ENCODE measurements at places on chromosomes 7 and 10. TPM values are rescaled to one million over a fixed set of nuclear protein-coding genes. Genes with fewer than 3 reads are reported as not detected.

LBX1 gene
- not detected for total RNA-seq

- H3K4me3 ChIP-seq, result no peak overlapping the region
- H3K4me1 ChIP-seq, result peaks cover 4% of the 10 kb centered on the region
- H3K27ac ChIP-seq, result peak overlapping the region; percentile 71
Observed at GRCh38 chr10:5546891-5547680, 22.3 kb downstream of the CALML3 start.

DNA sequence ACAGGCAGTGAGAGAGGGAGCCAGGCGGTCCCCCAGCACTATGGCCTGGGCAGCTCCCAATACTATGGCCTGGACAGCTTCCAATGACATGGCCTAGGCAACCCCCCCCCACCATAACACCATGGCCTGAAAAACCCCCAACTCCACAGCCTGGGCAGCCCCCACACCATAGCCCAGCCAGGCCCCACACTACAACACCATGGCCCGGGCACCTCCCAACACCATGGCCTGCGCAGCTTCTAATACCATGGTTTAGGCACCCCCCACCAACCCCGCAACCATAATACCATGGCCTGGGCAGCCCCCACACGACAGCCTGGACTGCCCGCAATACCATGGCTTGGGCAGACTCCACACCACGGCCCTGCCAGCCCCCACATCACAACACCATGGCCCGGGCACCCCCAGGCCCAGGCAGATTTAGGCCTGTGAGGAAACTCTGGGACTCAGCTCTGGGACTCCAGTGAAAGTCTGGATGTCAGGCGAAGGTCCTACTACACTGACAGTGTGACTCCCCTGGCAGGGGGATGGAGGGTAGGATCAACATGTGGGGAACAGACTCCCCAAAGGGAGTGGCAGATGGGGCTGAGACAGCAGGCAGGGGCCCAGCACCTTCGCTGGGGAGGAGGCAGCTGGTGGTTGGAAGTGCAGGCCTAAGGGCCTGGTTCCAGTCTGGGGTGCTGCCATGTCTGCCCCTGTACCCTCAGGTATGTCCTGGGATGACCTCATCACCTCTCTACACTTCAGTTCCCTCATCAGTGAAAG is 8.7 kb downstream of the CPXM2 start:
- H3K36me3 ChIP-seq, result peaks cover 2% of the 10 kb centered on the region
- DNase-seq, result no peak
- H3K27me3 ChIP-seq, result no peaks in the 10 kb centered on the region
- H3K4me1 ChIP-seq, result peaks cover 3% of the 10 kb centered on the region
- peak overlapping the region; percentile 67 for H3K27ac ChIP-seq
- no peak overlapping the region for H3K4me3 ChIP-seq

DNA sequence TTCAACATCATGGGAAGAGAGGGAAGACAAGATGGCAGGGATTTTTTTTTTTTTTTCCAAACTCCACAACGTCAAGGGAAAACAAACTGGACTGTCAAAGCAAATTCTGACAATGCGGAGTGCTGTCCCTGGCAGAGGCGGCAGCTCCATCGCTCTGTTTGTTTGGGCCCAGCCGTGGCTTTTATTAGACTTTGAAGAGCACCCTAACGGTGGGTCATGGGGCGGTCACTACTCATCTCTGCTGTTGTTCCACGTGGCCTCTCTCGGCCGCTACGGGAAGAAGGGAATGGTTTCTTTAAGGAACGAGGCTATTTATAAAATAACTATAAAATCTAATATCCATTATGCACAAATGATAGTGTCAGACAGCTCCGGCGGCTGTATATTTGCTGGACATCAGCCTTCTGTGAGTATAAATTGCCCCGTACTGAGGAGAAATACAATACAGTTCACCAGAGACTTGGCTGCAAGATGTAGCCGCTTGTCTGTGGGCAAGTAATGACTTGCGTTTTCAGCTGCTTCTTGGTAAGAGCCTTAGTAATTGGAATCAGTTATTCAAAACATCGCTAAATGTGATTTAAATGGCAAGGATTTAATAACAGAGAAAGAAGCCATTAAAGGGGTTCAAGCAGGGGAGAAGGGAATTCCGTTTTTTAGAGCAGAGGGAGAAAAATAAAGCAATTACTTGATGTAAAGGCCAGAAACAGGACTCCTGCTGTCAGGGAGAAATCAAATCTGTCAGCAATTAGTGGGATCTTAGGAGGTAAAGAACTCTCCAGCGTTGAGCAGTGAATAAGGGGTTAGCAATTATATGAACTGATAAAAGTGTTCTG is 61.7 kb upstream of the RAB11FIP2 start:
- no peaks in the 10 kb centered on the region for H3K4me1 ChIP-seq
- no peak overlapping the region for H3K4me3 ChIP-seq
- H3K27ac ChIP-seq, result no peak overlapping the region
- no peaks in the 10 kb centered on the region for H3K27me3 ChIP-seq

DNA sequence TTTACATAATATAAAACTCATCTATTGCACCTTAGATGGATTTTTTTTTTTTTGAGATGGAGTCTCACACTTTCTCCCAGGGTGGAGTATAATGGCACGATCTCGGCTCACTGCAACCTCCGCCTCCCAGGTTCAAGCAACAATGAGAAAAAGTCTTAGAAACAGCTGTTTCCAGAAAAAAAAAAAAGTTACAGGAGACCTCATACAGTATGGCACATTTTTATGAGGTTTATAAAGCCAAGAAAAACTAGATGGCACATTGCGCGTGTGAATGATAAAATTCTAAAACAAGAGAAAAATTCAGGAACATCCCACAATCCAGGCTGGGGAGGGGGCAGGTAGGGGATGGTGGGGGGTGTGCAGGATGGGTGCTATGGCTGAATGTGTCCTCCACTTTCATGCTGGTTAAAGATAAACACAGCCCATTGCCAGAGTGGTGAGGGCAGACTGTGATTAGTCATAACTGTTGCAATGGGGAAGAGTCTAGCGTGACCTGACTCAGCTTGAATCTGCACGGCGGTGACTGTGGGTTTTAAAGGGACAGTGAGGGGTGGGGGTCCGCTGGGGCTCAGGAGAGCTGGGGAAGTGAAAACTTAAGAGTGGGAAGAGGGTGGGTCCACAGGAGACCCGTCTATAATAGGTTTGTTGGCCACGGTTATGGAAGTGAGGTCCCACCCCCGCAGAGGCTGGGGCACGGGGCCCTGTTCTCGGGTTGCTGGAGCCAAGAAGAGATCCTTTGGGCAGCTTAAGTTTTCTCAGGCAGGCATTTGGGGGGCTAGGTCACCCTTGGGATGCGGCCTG is 11.9 kb upstream of the LRRC27 start:
- no peaks in the 10 kb centered on the region for H3K27me3 ChIP-seq
- no peak for DNase-seq
- H3K4me3 ChIP-seq, result no peak overlapping the region
- H3K36me3 ChIP-seq, result no peaks in the 10 kb centered on the region
- H3K27ac ChIP-seq, result no peak overlapping the region

- H3K27ac ChIP-seq, result no peak overlapping the region
- H3K4me1 ChIP-seq, result no peaks in the 10 kb centered on the region
- no peak for DNase-seq
- no peak overlapping the region for H3K4me3 ChIP-seq
- no peaks in the 10 kb centered on the region for H3K36me3 ChIP-seq
Observed at GRCh38 chr10:73206385-73206784, 38.5 kb downstream of the FAM149B1 start.

DNA sequence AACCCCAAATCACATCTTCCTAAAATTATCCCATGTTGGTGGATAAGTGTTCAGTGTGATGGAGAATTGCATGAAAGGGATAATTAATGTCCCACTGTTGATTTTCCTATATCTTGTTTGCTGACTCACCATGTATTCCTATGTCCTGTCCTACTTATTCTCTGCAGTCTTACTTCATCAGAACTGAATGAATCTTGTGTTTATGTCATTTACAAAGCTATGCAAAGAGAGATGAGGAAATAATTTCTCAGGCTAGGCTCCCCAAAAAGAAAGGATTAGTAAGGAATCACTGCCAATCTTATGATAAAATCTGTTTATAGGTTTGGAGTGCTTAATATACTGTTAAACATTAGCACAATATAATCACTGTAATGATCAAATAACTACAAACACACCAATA is 360.8 kb downstream of the CRPPA start:
- H3K4me3 ChIP-seq, result no peak overlapping the region
- no peaks in the 10 kb centered on the region for H3K27me3 ChIP-seq
- no peak for DNase-seq
- H3K4me1 ChIP-seq, result no peaks in the 10 kb centered on the region

UPK3BL2 gene
- total RNA-seq, result 41.7 TPM

- H3K4me1 ChIP-seq, result no peaks in the 10 kb centered on the region
- no peak overlapping the region for H3K27ac ChIP-seq
- no peak for DNase-seq
- no peaks in the 10 kb centered on the region for H3K27me3 ChIP-seq
- H3K4me3 ChIP-seq, result no peak overlapping the region
Observed at GRCh38 chr7:112236597-112236996, 30.1 kb downstream of the ZNF277 start.

DNA sequence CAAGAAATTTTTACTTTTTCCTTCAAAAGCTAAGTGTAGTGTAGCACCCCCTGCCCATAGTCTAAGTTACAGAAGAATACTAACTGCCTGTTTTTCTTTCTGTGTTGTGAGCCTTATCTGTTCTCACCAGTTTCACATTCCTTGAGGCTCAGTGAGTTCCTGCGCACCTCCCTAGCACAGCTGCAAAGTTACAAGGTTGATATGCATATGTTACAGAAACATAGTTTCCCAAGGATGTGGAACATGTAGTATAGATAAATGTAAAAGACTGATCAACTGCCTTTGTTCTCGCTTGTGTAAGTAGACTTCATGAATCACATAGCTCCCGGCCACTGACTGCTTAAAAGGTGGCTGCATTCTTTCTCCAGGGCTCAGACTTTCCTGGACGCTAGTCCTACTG is 6.7 kb upstream of the ZNF33B start:
- no peaks in the 10 kb centered on the region for H3K36me3 ChIP-seq
- no peaks in the 10 kb centered on the region for H3K4me1 ChIP-seq
- no peaks in the 10 kb centered on the region for H3K27me3 ChIP-seq
- H3K4me3 ChIP-seq, result no peak overlapping the region
- no peak overlapping the region for H3K27ac ChIP-seq

DNA sequence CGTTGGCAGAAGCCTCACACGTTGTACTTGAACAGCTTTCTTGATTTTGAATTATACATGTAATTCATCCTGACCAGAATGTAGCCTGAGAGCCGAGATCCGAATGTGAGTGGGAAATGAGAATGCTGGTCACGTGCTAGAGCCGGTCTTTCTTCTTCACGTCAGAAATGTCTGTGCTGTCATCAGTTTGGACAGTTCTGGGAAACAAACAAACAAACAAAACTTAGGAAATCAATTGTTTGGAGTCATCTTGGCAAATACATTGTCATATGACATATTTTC is 729.8 kb downstream of the LRMDA start:
- no peaks in the 10 kb centered on the region for H3K4me1 ChIP-seq
- H3K27ac ChIP-seq, result no peak overlapping the region
- H3K27me3 ChIP-seq, result no peaks in the 10 kb centered on the region
- no peak overlapping the region for H3K4me3 ChIP-seq

HPSE2 gene
- total RNA-seq, result 3.4 TPM

DNA sequence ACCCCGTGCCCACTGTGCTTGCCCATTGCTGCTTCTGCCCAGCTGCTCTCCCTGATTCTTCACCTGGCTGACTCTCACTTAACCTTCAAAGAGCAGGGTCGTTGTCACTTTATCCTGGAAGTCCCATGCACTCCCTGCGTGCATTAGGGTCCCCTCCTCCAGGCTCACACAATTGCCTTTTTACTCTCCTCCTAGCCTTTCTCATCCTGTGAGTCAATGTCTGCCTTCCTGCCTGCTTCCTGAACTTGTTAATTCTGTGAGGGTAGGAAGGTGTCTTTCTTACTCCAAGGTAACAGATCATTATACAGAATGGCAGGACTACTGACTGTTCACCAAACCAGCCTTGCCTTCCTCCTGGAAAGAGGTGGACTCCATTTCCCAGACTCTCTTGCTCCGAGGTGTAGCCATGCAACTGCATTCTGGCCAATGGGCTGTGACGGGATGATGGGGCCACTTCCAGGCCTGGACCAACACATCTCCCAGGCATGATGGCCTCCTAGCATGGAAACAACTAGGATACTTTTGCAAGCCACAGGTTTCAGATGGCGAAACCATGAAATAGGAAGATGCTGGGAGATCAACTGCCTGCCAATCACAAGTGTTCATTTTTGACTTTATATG is 54.7 kb downstream of the ARHGAP22 start:
- no peak overlapping the region for H3K4me3 ChIP-seq
- no peak for DNase-seq
- no peaks in the 10 kb centered on the region for H3K4me1 ChIP-seq
- no peaks in the 10 kb centered on the region for H3K27me3 ChIP-seq
- H3K27ac ChIP-seq, result no peak overlapping the region

GPR15LG gene
- total RNA-seq, result not detected

DNA sequence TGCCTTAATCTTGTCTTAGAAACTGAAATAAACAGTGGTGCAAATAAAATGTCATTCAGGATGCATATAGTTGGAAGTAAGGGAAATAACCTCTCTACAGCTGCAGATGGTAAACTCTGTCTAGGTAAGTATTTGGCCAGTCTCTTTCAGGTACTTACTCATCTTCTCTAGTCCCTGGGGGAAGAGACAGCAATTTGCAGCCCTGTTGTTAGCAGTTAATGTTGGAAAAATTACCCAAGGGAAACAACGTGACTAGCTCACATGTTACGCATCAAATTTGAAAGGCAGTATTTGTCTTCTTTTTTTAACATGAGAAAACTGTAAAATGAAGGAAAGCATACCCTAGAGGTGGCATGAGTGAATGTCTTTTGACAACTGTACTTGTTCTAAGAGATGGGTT is 3.2 kb upstream of the HUS1 start:
- DNase-seq, result no peak
- H3K36me3 ChIP-seq, result no peaks in the 10 kb centered on the region
- H3K27me3 ChIP-seq, result no peaks in the 10 kb centered on the region
- no peak overlapping the region for H3K27ac ChIP-seq
- H3K4me3 ChIP-seq, result no peak overlapping the region

DNA sequence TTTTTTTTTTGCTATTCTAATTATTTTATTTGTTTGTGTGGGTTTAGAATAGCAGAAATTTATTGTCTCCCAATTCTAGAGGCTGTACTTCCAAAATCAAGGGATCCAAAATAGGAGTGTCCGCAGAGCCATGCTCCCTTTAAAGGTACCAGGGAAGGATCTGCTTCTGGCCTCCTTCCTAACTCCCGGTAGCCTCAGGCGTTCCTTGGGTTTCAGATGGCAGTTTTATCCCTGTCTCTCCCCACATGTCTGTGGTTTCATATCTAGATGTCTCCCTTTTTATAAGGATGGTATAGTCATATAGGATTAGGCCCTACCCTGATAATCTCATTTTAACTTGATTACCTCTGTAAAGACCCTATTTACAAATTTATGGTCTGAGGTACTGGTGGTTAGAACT is 48.4 kb downstream of the BMPR1A start:
- DNase-seq, result no peak
- H3K4me3 ChIP-seq, result no peak overlapping the region
- no peaks in the 10 kb centered on the region for H3K27me3 ChIP-seq
- H3K27ac ChIP-seq, result peak overlapping the region; percentile 57
- H3K4me1 ChIP-seq, result peaks cover 2% of the 10 kb centered on the region

POLR2J3 gene
- total RNA-seq, result 27.5 TPM

GRCh38 chr10:114180937-114181336 is 1.8 kb downstream of the TDRD1 start:
- no peak overlapping the region for H3K4me3 ChIP-seq
- no peaks in the 10 kb centered on the region for H3K27me3 ChIP-seq
- no peak for DNase-seq
- no peaks in the 10 kb centered on the region for H3K36me3 ChIP-seq
- H3K27ac ChIP-seq, result no peak overlapping the region

- H3K27me3 ChIP-seq, result no peaks in the 10 kb centered on the region
- no peaks in the 10 kb centered on the region for H3K36me3 ChIP-seq
- H3K4me3 ChIP-seq, result no peak overlapping the region
- H3K27ac ChIP-seq, result no peak overlapping the region
Observed at GRCh38 chr7:138125598-138126111, 49.4 kb downstream of the AKR1D1 start.

- peak; percentile 74 for DNase-seq
- no peaks in the 10 kb centered on the region for H3K27me3 ChIP-seq
- no peaks in the 10 kb centered on the region for H3K36me3 ChIP-seq
- no peak overlapping the region for H3K4me3 ChIP-seq
Observed at GRCh38 chr10:21336476-21337170, 188.9 kb downstream of the SKIDA1 start.
